ENCODE measurements at places on chromosomes 5 and 9. TPM values are rescaled to one million over a fixed set of nuclear protein-coding genes. Genes with fewer than 3 reads are reported as not detected.

The SRD5A1 gene
- 9.5 TPM for polyA plus RNA-seq

The KIF12 gene
- 2.5 TPM for polyA plus RNA-seq

The AGXT2 gene
- polyA plus RNA-seq = not detected

The CYSRT1 gene
- polyA plus RNA-seq = 0.54 TPM

The TRAF1 gene
- polyA plus RNA-seq = 0.60 TPM

The MAST4 gene
- 1.6 TPM for polyA plus RNA-seq

The GRM6 gene
- polyA plus RNA-seq = not detected

The PLCXD3 gene
- polyA plus RNA-seq = 0.23 TPM

The DAB2 gene
- 17.9 TPM for polyA plus RNA-seq

The CARD9 gene
- polyA plus RNA-seq = 1.8 TPM

The NSD1 gene
- 3.0 TPM for polyA plus RNA-seq

The PCDHB2 gene
- polyA plus RNA-seq = under 0.01 TPM

The PHF19 gene
- 10.6 TPM for polyA plus RNA-seq

The IL9 gene
- not detected for polyA plus RNA-seq

The ADGRV1 gene
- polyA plus RNA-seq = not detected

The TRIP13 gene
- polyA plus RNA-seq = 3.9 TPM

The MYMK gene
- polyA plus RNA-seq = not detected

The PRRX2 gene
- 1.1 TPM for polyA plus RNA-seq

The SPATA31A3 gene
- polyA plus RNA-seq = not detected

The SOHLH1 gene
- polyA plus RNA-seq = not detected

The TMEFF1 gene
- not detected for polyA plus RNA-seq

The CNTNAP3B gene
- polyA plus RNA-seq = 1.2 TPM

The DMGDH gene
- polyA plus RNA-seq = not detected

The SLC46A2 gene
- polyA plus RNA-seq = not detected

The EIF4E1B gene
- not detected for polyA plus RNA-seq

The SWI5 gene
- 27.3 TPM for polyA plus RNA-seq

The MINAR2 gene
- polyA plus RNA-seq = not detected

The PCDHGB7 gene
- polyA plus RNA-seq = 2.4 TPM

The PCDHAC2 gene
- polyA plus RNA-seq = 0.66 TPM

The RNF224 gene
- polyA plus RNA-seq = not detected

The SHROOM1 gene
- 24.6 TPM for polyA plus RNA-seq

The PCSK1 gene
- 0.60 TPM for polyA plus RNA-seq

The TNFSF8 gene
- polyA plus RNA-seq = 1.4 TPM

The TSSK1B gene
- polyA plus RNA-seq = not detected

The FOXE1 gene
- not detected for polyA plus RNA-seq

The ACTBL2 gene
- polyA plus RNA-seq = not detected

The NPR2 gene
- polyA plus RNA-seq = 9.5 TPM

The OLFML2A gene
- polyA plus RNA-seq = 0.46 TPM

The CCL21 gene
- polyA plus RNA-seq = 41.4 TPM

The NIM1K gene
- not detected for polyA plus RNA-seq

The SLCO6A1 gene
- polyA plus RNA-seq = not detected

The ORM1 gene
- 1.1 TPM for polyA plus RNA-seq

The PCDHGC4 gene
- not detected for polyA plus RNA-seq

The KIF20A gene
- 2.8 TPM for polyA plus RNA-seq
